ENCODE measurements at places on chromosomes 3 and 15.

DNA sequence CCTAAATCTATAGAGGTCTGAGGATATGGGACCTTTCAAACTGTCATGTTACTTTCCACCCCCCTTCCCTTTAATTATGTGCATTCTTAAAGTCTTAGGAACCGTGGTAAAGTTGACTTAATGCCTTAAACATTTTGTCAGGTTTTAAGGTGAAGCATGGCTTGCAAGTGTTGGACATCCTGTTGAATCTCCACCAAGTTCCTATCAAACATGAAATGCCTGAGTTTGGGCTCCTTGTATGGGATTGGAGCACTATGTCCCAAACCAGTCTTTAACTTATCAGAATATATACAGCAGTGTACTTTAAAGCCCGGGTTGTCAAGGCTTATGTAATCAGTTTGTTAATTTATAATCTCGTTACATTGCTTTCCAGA lies 1.1 kb downstream of the SNRK start:
- no peak for DNase-seq

DNA sequence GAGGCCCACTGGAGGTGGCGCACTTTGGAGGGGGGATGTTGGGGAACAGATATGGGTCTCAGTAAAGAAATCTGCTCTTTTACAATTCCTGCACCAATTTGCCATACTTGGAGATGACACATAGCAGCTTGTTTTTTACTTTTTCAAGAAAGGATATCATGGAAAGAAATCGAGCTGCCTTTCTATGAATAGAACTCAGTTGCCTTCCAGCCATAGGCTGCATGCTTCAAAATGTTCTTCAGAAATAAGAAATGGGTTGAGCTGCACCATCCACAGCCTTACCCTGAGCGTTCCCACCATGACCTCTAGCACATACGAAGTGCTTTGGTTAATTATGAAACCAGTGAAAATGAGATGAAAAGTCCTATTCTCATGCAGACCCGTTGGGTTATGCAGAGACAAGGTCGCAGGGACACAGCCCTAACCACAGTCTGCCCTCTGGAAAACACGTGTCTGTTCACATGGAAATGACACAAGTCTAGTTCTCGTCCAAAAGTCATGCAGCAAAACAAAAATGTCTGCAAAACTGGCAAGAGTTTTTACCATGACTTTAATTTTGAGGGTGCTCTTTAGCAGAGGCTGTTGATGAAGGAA lies 36.3 kb downstream of the NGRN start:
- no peak for DNase-seq

DNA sequence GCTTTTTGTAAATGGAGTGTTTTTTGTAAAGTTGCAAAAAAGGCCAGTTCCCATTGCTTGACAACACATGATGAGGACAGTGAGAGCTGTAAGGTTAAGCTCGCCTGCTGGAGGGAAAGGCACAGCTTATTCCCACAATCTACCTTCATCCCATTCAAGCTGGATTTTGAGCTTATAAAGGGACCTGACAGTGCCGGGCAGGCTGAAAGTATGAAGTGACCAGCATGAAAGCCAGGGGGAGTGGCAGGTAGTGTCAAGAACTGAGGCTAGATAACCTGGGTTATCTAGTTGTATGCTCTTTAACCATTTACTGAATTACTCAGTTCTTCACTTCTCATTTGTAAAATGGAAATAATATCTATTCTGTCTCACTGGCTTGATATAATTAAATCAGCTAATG lies 52.3 kb upstream of the KPNA4 start:
- no peak for DNase-seq

GRCh38 chr15:68776477-68777270 lies 44.0 kb downstream of the ANP32A start:
- no peak for DNase-seq

- no peak for DNase-seq
These were observed 85.2 kb downstream of the CACNA1D start for GRCh38 chr3:53579636-53580035.

Data from activated gamma-delta T cell (primary cell).